Mesendoderm (in vitro differentiated cells): ENCODE measurements at places on chromosomes 1 and 21.

DNA sequence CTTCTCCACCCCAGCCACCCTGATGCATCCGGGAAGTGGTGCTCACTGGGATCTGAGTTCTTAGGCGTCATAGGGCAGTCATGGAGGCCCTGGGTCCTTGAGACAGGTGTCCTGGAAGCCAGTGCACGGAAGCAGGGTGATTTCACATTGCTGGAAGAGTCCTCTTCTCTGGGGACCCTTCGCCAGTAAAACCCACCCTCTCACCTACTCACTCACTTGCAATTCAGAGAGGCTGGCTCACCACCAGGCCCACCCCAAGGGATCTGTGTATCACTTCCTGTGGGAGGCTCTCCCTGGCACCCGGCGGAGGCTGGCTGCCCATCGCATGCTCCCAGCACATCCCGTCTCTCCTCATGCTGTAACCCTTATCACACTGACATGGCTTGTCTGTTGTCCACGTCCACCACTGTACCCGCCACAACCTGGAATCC is 40.2 kb upstream of the EPS8L3 start:
- no peak for DNase-seq

DNA sequence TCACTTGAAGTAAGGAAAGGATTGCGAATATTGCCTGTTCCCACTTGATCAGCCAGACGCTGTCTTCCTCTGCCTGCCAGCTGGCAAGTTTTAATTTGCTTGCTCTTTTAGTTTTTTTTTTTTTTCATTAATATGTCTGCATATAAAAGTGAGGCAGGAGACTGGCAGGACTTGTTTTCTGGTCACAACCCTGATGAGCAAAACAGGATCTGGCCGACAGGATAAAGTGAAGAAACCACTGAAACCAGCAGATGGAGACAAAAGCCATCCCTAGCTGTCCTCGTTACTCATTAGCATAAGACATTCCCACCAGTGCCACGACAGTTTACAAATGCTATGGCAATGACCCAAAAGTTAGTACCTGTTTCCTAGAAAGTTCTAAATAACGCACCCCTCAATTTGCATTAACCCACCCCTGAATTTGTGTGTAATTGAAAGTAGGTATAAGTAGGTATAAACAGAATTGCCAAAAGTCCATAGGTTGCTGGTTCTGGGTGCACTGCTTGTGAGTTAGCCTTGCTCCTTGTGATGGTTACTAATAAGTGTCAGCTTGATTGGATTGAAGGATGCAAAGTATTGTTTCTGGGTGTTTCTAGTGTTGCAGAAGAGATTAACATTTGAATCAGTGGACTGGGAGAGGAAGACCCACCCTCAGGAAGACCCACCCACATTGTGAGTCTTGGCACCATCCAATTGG is 60.8 kb downstream of the ZNF684 start:
- peak; percentile 30 for DNase-seq

- DNase-seq: peak; percentile 19
These were observed 23.2 kb downstream of the LYST start for GRCh38 chr1:235843461-235843961.

DNA sequence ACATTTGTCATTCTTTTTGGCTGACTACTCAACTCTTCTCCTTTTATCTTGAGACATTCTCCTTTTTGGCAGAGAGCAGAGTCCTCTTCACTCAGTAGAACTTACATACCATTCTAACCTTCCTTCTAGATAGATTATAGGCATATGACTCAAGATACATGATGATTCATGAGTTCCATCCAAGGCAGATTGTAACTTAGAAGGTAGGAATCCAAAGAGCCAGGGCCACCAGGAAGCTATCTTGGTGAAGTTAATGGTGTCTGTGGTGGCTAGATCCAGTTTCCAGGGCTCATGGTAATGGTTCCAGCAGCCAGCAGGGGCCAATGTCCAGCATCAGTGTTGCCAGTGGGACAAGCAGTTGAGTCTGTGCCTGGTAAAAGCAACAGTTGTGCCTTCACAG is 76.1 kb upstream of the KIAA0040 start:
- DNase-seq: peak; percentile 18

DNA sequence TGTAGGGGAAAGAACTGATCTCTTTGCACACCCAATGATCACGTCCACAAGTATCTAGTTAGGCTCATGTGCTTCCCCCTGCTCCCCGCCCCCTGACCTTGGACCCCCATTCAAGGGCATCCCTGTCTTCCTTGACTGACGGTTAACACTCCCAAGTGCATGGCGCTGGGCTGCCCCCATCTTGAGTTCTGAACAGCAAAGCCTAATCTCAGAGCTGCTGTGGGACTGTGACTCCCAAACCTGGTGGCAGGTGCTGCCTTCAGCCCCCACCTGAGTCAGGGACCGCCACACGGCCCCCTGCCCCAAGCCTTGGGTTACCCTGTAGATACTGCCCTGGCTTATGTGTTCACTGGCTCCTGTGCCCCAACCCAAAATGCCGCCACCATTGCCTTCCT is 925 bp downstream of the TNNI1 start:
- no peak for DNase-seq

- peak; percentile 65 for DNase-seq
These were observed 16.4 kb upstream of the RAB29 start for GRCh38 chr1:205791568-205792180.

GRCh38 chr1:222404710-222405109 is 143.2 kb downstream of the HHIPL2 start:
- no peak for DNase-seq

DNA sequence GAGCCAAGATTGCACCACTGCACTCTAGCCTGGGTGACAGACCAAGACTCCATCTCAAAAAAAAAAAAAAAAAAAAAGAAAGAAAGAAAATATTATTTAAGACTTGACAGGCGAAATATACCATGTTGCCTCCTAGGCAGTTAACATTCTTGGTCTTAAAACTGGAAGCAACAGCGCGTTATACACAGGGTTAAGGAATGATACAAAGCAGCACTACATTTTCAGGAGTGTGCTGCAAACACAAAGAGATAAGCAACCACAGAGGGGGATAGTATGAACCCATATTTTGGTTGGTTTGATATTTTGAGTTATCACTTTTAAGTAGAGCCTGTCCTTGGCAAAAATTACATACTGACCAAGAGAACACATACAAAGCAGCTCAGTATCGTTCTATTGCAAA is 25.1 kb downstream of the USP24 start:
- DNase-seq: no peak

DNA sequence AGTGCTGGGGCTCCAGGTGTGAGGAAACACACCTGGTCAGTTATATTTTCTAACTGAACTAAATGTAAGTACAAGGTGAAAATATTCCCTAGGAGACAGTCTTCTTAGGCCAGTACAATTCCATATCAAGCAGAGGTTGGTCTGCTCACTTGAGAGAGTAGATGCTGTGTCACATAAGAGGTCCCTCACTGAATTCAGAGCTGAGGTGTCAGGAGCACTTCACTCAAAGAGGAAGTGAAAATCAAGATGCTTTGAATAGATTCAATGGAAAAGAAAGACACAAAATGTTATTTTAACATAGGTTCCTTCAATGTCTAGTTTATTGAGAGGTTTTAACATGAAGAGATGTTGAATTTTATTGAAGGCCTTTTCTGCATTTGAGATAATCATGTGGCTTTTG is 4.3 kb upstream of the FCRL3 start:
- DNase-seq: no peak

GRCh38 chr1:21937034-21937371 is at the start of gene HSPG2:
Gene HSPG2 (minus strand): TSS chr1:21937310. CDS start chr1:21937217, 93 bp downstream.
- no peak for DNase-seq

GRCh38 chr1:114559356-114559755 is 22.1 kb downstream of the BCAS2 start:
- DNase-seq: no peak

DNA sequence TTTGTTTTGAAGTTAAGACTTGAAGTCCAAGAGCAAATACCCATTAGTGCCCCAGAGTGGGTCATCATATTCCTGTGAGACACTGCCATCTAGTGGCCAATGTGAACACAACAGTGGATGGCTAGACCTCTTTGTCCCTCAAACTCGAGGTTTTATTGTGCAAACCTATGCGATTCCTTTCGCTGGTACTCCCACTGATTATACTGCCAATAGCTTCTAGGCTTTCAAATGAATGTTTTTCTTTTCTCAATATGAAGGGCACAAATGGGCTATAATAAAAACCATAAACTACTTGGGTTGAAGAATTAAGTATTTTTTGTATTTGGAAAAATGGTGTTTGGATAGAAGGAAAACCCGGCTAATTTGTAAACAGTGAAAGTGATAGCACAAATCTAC is 100.4 kb upstream of the ZNF281 start:
- DNase-seq: peak; percentile 82

DNA sequence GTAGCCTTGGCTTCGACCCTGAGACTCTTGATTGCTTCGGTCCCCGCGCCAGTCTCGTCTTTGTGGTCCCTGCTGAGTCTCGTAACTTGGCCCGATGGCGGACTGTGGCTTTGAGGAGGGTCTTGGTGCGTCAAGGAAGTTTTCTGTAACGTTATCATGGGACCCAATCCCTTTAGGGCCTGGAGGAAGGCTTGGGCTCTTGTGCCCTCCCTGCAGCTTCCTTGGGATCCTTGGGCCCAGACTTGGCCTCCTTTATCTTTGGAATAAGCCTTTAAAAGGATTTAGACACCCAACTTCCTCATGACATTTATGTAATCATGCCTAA is 371 bp downstream of the ZMPSTE24 start:
- DNase-seq: no peak

GRCh38 chr21:38987633-38988508 is 182.1 kb downstream of the ETS2 start:
- DNase-seq: no peak

DNA sequence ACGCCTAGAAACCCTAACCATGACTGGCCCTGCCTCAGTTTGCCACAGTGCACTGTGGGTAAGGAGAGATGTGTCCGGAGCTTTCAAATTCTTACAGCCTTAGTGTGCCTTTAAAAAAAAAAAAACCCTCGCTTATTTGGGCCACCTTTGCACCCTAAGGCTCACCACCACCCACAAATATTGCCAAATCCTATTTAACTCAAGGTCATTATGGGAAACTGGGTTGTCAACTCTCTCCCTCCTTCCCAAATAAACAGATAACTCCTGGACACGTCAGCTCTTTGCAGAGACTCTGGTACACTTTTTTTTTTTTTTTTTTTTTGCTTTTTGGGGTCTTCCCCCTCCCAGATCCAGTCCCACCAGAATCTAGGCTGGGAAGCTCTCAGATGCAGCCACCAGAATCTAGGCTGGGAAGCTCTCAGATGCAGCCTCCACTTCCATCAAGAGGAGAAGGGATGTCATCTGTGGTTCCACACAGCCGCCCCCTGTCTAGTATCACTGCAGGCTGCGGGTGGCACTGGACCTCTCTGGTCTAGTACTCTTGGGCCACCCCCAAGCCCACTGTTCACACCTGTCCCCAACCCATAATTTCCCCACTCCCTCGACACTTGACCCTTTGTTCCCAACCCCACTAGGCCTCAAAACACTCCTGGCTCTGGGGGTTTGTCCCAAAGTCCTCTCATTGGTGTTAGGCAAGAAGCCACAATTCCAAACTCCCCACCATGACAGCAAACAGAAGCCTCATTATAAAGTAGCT is 3.4 kb downstream of the DHRS3 start:
- DNase-seq: no peak

DNA sequence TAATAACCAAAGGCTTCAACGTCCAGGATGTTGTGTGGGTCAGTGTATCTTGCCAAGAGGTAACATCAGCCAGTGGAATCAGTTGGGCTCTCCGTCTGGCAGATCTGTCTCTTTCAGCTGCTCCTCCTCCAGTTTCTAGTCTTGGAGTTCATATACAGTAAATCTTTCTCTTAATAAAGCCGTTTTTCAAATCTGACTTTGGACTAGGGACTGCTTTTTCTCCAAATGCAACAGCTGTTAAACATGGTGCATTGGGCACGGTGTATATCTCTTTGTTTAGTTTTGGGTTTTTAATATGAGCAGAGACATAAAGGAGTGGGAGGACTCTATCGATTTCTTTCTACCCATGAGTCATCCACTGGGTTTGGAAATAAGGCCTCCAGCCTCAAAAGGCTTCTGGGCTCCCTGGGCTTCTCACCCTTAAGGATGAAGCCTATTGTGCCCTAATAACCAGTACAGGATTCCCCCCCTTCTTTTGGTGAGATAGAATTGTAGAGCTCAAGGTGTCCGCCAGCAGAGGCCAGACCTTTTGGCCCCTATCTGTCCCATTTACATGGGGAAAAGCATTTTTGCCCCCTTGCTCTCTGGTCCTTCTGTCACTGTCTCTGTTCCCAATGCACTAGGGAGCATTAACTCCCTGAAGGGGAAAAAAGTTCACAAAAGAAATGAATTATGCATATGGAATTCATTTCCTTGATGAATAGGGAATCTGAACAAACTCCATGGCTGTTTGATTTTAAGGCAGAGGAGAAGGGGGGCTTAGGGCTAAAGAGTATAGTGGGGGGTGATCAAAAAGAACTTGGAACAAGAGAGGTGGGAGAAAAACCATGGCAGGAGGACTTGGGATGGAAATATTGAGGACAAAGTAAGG is 86.0 kb downstream of the PBX1 start:
- no peak for DNase-seq

DNA sequence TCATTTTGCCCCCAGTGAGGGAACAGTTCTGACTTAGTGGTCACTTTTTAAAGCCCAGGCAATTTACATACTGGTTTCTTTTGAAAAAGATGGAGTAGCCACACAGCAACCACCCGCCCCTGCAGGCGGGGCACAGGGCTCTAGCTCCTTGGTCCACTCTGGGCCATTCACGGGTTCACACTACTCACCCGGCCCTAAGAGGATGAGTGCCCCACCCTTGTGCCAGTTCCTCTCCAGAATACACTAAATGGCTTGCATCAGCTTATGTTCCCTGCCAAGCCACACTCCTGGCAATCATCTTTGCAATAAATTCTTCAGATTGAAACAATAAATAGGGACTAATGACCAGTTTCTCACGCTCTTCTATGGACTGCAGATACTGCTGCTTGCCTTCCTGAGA is 15.7 kb upstream of the ATP13A2 start:
- DNase-seq: no peak
